NCI-H1105 treated with DMSO at 0.1 percent for 48 hours (cell line): ENCODE measurements at places on chromosomes 5 and 9.

- DNase-seq = no peak
Measured at GRCh38 chr9:98625728-98626127, 83.0 kb downstream of the GABBR2 start.

GRCh38 chr5:74424162-74424868 is 216.2 kb downstream of the ENC1 start:
- no peak for DNase-seq

GRCh38 chr5:151086905-151087360 is 6.1 kb upstream of the TNIP1 start:
- no peak for DNase-seq

GRCh38 chr5:41279040-41279439 is 65.7 kb upstream of the C6 start:
- no peak for DNase-seq

- DNase-seq = no peak
Measured at GRCh38 chr5:55582256-55582655, 47.5 kb upstream of the PLPP1 start.

DNA sequence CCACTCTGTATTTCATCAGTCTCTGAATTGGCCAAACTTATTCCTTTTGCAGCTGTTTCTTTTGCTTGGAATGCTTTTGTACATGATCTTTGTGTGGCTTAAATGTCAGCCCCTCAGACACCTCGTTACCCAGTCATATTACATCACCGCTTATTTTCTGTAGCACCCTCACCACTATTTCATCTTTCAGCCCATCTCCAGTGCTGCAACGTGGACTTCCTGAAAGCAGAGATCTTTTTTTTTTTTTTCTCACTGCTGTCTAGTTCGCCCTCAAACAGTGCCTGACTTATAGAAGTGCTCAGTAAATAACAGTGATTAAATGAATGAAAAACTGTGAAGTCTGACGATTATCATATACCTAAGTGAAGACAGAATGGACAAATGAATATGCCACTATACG is 835 bp downstream of the SRA1 start:
- DNase-seq = no peak

GRCh38 chr9:129549684-129550083 is 71.2 kb downstream of the C9orf50 start:
- no peak for DNase-seq

GRCh38 chr9:109861918-109862317 is 81.9 kb downstream of the PALM2AKAP2 start:
- DNase-seq = no peak

- DNase-seq = no peak
Measured at GRCh38 chr9:105376893-105377292, 70.9 kb upstream of the FSD1L start.

DNA sequence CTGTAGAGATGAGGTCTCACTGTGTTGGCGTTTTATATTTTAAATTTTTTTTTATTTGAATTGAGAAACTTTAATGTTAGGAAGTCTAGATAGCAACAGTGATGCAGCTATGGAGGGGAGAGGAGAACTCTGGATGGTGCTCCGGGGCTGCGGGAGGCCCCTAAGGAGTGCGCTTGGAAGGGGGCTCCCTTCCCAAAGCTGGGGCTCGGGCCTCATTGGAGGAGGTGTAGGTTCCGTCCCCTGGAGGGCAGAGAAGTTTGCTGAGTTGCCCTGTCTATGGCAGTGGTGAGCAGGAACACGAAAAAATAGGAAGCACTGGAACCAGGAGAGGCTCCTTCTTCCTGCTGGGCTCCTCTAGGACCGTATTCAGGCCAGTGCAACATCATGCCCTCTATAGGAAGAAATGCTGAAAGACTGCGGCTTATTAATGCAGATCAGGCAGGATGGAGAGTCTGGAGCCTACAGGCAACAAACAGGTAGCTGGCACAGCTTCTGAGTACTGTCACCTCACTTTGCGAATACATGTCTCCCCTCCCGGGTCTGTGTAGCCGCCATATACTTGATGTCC is 16.1 kb downstream of the AHRR start:
- peak; percentile 16 for DNase-seq

DNA sequence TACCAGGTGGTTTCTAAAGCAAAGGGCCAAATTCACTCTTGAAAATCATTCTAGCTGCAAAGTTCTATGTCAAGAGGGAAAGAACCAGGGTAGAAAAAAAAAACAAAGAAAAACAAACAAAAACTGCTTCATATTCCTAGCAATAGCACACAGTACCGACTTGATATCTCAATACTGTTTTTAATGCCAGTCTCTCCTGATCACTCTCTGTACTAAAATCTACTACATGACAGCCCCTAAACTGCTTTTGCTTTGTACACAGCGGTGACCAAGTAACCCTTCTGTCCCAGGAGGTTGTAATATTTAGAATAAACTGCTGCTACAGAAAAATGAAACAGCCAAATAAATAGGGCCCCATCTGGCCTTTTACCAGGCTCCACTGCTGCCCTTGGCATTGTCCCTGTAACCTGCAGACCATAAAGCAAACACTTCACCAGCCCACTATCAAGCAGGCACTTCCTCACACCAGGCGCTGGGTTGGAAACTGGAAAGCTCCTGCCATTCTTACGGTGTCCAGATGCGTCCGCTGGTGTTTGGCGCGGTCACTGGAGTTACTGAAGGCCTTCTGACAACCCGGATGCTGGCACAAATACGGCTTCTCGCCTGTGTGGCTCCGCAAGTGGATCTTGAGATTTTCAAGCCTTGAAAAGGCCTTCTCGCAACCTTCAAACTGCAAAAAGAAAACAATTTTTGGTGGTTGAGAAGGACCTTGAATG is 363.2 kb downstream of the GLIS3 start:
- DNase-seq = no peak

DNA sequence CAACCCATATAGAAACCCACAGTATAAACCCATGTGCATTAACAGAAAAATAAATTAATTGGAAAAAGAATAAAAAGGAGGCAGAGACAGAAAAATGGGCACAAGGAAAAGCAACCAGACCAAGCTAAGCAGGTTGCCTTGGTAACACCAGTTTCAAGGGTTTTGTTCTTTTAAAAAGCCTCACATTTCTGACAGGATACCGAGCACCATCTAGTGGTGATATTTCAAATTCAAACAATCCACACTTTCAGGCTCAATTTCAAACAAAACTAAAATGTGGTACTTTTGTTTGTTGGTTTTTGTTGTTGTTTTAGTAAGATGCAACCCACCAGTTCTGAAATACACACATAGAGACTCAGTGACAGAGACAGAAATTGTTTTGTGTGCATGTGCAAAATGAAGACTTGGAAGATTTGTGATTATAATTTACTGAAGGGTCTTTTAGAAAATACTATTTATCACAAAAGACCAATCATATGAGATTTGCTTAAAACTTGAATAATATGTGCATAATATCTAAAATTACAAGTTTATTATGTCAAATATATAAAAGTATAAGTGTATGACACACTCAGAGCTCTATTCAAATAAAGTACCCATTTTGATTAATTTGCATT is 318.2 kb downstream of the SLCO4C1 start:
- peak; percentile 66 for DNase-seq

- DNase-seq = no peak
Measured at GRCh38 chr9:120117081-120117480, 462.9 kb downstream of the CDK5RAP2 start.

GRCh38 chr9:1550636-1551035 is 464.5 kb upstream of the SMARCA2 start:
- DNase-seq = no peak

GRCh38 chr9:27808864-27809263 is 235.6 kb upstream of the C9orf72 start:
- DNase-seq = no peak

DNA sequence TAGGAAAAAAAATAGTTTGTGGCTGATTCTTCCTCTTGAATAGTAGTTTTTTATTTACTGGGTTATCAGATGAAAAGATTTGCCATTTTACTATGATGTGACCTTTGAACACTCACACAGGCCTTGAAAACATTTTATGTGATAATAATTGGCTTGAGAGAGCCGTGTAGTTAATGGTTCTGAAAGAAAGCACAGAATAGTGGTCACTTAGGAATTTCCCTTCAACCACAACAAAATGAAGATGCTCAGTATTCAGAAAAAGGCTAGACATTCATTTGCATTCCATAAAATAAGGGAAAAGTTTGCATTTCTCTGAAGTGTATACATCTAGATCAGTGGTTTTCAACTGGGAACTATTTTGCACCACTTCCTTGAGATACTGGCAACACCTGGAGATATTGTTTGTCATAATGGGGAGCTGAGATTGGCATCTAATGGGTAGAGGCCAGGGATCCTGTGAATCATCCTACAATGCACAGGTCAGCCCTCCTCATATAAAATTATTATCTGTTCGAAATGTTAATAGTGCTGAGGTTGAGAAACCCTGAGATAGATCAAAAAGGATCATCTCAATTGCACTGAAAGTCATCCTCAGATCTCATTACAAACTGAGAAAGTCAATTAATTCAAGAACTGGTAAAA is 446.4 kb upstream of the CCNG1 start:
- DNase-seq = no peak
